Adrenal gland (tissue), 19 donors: ENCODE measurements at places on chromosomes 3 and 15.

DNA sequence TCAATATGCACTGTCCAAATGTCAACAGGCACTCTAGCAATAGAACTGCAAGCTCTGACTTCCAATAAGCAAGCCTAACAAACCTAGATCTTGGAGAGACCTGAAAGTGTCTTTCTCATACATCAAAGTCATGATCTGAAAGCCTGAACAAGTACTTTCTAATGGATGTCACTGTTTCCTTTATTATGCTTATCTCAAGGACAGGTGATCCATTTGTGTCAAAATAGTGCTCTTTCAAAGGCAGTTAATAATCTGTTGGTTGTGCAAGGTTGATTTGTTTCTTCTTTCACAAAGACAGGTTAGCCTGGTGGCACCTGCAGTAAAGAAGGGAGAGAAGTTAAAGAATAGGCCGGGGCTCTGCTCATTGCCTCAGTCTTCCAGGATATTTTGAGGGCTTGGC, 146.8 kb downstream of the EPHB1 start:
- DNase-seq, result no peak

GRCh38 chr3:184145111-184145524, 10.0 kb downstream of the EIF2B5 start:
- peak; percentile 42 for DNase-seq

- no peak for DNase-seq
These were observed 26.1 kb downstream of the POMGNT2 start for GRCh38 chr3:43079536-43080332.

DNA sequence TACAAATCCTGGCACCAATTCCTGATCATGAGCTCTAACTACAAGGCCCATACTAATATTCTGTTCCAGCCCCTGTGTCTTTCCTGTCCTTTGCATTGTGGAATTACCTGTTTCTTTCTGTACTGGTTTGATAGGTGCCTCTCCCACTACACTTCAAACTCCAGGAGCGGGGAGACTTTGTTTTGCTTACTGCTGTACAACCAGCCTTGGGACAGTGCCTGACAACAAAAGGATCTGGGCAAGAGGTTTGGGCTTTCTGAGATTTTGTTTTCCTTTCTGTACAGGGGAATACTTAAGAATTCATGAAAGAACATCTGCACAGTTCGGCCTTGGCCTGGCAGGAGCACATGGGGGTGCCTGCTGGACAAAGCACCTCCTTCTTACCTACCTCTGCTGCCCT, 45.1 kb downstream of the ZDHHC3 start:
- DNase-seq, result no peak

DNA sequence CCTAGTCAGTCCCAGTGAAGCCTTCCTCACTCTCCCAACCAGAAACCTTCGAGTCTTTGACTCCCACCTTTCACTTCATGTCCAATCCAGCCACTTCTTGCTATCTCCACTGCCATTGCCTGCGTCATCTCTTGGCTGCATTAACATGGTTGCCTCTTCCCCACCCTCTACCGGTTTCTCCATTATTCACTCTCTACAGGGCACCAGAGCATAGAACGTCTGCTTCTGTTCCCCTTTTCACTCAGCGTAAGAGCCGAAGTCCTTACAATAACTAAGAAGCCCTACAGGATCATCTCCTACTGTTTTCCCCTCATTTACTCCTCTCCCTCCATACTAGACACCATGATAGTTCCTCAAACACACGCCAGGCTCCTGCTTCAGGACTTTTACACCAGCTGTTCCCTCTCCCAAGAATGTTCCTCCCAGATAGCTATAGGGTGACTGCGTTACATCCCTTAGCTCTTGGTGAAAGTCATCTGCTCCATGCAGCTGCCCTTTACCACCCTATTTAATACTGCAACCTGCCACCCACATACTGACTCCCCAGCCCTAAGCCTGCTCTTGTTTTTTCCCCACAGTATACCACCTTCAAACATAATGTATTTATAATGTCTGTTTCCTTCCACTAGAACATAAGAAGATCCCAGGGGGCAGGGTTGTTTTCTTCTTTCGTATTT, 30.9 kb downstream of the RCN2 start:
- no peak for DNase-seq

- peak; percentile 92 for DNase-seq
These were observed at the start of gene ITPKA for GRCh38 chr15:41493205-41493901. TSS of gene ITPKA (plus strand) at chr15:41493874. CDS start at chr15:41493928, 54 bp downstream.

- peak; percentile 46 for DNase-seq
These were observed at the start of gene IQSEC1 for GRCh38 chr3:13073326-13074005. TSS of gene IQSEC1 (minus strand) at chr3:13073429. CDS start at chr3:13073014, 415 bp downstream.

DNA sequence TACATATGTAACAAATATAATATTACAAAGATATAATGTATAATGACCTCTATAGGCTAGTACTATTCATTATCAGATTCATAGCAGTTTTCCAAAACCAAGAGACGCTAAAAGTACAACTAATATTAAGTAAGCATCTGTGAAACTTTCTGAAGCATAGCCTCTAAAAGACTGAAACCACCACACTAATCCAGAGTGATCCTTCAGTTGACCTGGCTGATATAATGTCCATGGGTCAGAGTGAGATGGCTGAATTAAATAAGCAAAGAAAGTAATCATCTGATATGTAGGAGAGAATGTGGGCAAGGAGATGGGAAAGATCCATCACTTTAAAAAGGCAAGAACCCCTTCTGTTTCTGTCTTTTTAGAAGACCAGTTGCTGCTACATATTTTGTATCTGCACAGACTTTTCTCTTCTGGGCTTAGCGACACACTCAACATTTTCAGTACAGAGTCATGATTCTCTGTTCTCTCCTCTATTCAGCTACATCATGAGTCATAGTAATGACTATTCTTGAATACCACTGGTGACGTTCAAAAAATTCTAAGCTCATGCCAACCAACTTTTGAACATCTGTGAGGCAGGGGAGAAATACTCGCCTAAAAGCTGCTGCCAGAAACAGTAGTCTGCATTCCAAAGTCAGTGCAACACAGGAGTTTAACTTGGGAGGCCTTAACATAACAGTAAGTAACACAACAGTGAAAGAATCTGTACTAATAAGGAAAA, 149.6 kb downstream of the MAGI1 start:
- DNase-seq, result no peak

- DNase-seq, result no peak
These were observed 123.2 kb upstream of the SLC7A14 start for GRCh38 chr3:170709046-170709445.

DNA sequence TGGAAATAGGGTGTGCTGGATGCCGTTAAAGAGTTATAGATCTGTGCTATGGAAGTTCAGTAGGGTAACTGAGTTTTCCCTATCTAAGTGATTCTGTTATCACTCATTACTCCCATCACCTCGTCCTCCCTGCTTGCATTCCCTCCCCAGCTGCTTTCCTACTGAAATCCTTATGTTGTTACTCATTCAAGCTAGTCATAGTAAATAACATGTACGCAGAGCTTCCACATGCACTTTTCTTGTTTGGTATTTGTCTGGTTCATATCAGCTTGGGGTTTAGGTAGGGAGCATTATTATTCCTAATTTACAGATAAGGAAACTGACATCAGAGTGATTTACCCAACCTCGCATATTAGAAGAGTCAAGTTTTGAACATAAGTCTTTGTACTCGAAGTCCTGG, 135.1 kb downstream of the HCN4 start:
- no peak for DNase-seq

GRCh38 chr3:23111797-23112196, 91.3 kb upstream of the UBE2E2 start:
- no peak for DNase-seq

DNA sequence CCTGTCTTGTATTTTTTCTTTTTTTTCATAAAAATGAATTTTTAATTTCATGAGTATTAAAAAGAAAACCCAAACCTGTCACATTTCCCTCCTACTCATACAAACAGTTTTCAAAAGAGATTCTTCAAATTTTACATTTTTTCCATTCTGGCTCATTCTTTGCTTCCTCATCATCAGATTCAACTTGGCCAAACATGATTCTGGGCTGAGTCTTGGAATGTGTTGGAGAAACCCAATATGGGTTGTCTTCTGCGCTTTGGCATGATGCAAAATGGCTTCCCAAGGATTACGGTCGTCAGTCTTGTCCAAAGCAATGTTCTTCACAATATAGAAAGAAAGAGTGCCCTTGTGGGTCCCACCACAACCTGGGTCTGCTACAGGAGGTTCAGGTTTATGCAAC, 12.4 kb upstream of the TM4SF4 start:
- no peak for DNase-seq
